ENCODE measurements at places on chromosomes 16 and 17. TPM values are rescaled to one million over a fixed set of nuclear protein-coding genes. Genes with fewer than 3 reads are reported as not detected.
A peak's percentile ranks its signal among the peaks of the same experiment; 100 is the strongest.

- no peak for DNase-seq
Measured at GRCh38 chr17:13086142-13086769, 68.4 kb upstream of the ELAC2 start.

GRCh38 chr17:31398381-31399311 is 7.2 kb downstream of the RAB11FIP4 start:
- DNase-seq = no peak

- no peak for DNase-seq
Measured at GRCh38 chr16:56747486-56748045, 17.6 kb downstream of the NUP93 start.

DNA sequence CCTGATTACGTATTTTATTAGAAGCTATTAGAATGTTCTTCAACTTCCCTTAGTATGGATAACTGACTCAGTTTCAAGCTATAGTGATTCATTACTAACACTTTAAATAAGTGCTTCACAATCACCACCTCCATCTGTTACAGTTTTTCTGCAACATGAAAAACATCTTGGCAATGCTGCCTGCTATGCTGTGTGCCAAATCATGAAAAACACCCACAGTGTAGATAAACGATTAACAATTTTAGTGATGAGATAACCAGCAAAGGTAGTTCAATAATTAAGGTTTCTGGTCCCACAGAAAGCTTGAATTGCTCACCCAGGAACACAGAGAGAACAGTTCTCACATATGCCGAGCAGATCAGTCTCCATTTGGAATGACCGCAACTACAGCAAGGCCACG is 51.4 kb upstream of the SLC25A19 start:
- DNase-seq = peak; percentile 62

GRCh38 chr16:55155815-55156214 is 168.2 kb upstream of the IRX6 start:
- no peak for DNase-seq

- no peak for DNase-seq
Measured at GRCh38 chr17:64336760-64337413, 53.8 kb downstream of the PECAM1 start.

GRCh38 chr16:79411357-79411756 is 189.2 kb downstream of the MAF start:
- DNase-seq = no peak

DNA sequence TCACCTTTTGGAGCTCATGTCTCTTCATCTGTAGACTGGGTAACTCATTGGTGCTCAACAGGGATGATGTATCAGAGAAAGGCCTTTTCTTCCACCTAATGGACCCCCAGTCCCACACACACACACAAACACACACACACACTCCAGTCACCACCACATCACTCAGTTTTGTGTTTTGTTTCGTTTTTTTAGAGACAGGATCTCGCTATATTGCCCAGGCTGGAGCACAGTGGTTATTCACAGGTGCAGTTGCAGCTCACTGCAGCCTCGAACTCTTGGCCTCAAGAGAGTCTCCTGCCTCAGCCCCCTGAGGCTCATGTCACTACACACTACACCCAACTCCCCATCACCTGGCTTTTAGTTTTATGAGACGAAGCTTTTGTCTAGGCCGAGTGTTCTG is 55.6 kb downstream of the SF3B3 start:
- DNase-seq = no peak

GRCh38 chr17:8994319-8994718 is 27.0 kb upstream of the NTN1 start:
- DNase-seq = peak; percentile 31

DNA sequence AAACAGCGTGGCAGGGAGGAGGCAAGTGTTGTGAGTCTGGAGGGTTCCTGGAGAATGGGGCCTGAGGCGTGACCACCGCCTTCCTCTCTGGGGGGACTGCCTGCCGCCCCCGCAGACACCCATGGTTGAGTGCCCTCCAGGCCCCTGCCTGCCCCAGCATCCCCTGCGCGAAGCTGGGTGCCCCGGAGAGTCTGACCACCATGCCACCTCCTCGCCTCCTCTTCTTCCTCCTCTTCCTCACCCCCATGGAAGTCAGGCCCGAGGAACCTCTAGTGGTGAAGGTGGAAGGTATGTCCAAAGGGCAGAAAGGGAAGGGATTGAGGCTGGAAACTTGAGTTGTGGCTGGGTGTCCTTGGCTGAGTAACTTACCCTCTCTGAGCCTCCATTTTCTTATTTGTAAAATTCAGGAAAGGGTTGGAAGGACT is at the start of gene CD19:
Gene CD19, plus strand, starts transcription at position 171 of the 425 bp plus-strand sequence. Its CDS starts 30 bp downstream, at position 201.
- DNase-seq = no peak

DNA sequence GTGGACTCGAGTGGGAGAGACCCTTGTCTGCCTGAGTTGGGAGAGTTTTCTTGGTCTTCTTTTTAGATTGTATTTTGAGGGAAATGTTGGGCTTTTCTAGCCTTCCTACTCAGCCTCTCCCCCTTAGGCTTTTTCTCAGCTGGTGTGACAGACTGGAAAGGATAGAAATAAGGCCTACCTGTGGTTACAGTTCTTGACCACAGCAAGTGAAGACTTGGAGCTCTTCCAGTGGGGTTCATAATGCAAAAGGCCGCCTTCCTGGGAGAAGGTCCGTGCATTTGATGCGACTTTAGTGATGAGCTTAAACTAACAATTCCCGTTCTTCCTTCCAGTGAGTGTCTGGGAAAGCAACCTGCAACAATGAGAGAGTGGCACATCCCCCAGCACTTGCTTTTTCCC is 56.8 kb downstream of the B9D1 start:
- DNase-seq = no peak

- DNase-seq = peak; percentile 67
Measured at GRCh38 chr16:69930117-69930776, 20.9 kb upstream of the CLEC18A start.

The IRX6 gene
- not detected for total RNA-seq

The SEPTIN12 gene
- not detected for total RNA-seq

The PDILT gene
- total RNA-seq = not detected

Measured in fibroblast of lung (primary cell).